Hematopoietic multipotent progenitor cell (in vitro differentiated cells): ENCODE measurements at places on chromosomes 2 and 18.

DNA sequence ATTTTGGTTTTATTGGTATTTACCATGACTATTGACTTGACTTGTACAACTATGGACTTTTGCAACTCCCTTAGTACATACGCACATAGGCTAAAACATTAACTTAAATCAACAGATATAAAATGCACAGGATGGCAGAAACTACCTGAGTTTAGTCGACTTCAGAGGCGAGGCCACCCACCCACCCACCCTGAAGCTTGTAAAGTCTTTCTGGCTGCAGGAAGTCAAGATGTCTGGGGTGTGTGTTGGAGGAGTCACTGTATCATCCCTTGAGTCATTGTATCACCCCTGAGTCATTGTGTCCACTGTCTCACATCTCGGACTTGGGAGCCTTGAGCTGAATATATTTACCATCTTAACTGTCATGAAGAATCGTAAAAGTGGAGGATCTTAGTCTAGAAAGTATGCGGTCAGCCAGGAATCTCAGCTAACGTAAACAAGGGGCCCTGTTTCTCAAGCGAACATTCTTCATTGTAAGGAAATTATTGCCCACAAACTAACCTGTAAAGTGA is 140.0 kb upstream of the ST6GAL2 start:
- no peak for DNase-seq

DNA sequence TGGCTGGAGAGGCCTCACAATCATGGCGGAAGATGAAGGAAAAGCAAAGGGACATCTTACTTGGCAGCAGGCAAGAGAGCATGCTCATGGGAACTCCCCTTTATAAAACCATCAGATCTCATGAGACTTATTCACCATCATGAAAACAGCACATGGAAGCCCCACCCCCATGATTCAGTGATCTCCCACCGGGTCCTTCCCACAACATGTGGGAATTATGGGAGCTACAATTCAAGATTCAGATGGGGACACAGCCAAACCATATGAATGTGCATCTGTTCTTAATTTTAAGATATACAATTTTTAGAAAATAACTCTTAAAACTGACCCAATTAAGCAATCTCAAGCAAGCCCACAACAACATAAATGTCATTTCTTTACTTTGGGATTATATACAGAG is 12.6 kb downstream of the C18orf63 start:
- DNase-seq, result no peak

- no peak for DNase-seq
These were observed 39.6 kb downstream of the GREB1L start for GRCh38 chr18:21281603-21282002.

DNA sequence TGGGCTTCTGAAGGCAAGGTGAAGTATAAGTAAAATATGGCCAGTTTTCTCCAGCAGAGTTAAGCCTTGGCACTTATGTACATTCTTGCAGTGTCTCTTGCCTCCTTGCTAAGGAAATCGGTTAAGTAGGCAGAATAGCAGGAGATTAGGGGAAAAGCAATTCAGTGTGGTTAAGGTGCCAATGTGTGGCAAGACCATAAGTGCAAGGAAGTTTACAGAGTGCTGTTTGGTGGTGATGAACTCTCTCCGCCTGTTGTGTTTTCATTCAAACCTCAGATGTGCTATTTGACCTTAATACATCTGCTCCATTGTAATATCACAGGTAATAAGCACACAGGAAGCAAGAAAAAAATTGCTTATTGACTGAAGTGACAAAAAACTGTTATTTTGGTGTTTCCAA is 156.1 kb downstream of the MGAT5 start:
- DNase-seq, result no peak

GRCh38 chr2:64622443-64623241 is 31.1 kb downstream of the SERTAD2 start:
- DNase-seq, result no peak

GRCh38 chr18:75108579-75109318 is 100.2 kb downstream of the PTGR3 start:
- DNase-seq, result no peak

- DNase-seq, result no peak
These were observed 177.4 kb downstream of the PARD3B start for GRCh38 chr2:204722691-204723090.

DNA sequence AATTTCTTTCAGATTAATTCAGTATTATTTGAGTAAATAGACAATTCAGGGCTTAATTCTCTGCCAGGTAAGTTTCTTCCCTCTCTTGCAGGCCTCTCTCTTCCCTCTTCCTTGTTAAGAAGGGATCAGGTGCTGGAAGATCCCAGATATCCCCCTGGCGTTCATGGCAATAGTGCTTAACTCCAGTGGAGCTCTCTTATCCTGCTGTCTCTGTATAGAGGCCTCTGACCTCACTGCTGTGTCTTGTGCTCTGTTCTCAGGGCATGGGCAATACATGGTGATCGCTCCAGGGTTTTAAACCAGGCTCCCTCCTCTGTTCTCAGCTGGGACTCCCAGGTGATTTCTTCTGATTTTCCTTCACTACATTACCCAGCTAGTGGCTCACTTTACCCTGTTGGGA is 226.8 kb downstream of the MC4R start:
- no peak for DNase-seq

DNA sequence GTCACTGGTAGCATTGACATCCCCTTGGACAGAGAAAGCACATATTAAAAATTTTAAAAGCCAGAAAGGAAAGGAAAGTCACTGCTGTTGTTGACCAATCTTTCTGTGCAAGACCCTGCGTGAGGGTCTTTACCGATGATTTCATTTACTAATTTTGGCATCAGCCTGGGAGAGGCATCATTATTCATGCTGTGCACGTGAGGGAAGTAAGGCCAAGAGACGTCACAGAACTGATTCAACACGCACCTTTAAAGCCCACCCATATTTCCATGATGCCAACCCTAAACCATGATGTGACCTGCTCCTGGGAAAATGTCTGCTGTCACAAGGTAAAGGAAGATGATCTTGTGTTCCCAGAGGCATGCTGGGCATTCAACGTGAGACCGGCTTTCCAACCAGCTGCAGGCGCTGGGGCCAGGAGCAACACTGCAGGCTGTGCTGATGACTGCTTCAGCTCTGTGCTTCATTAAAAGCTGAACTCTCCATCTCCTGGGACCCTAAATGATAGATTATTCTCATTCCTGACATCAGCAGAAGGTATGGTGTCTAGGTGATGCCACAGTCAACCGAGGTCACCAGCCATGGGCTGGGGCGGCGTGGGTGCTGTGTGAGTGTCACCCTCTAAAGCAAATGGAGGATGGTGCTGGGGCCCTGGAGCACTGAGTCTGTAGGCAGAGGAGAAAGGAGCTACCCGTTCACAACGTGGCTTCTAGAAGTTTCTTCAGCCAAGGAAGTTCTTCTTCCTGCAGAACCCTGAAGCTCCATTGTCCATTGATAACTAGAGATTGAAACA is 53.9 kb downstream of the TMEM18 start:
- no peak for DNase-seq

GRCh38 chr18:30970196-30970816 is 72.2 kb downstream of the DSC3 start:
- DNase-seq, result no peak

GRCh38 chr2:101750688-101751087 is 53.2 kb downstream of the MAP4K4 start:
- DNase-seq, result no peak

DNA sequence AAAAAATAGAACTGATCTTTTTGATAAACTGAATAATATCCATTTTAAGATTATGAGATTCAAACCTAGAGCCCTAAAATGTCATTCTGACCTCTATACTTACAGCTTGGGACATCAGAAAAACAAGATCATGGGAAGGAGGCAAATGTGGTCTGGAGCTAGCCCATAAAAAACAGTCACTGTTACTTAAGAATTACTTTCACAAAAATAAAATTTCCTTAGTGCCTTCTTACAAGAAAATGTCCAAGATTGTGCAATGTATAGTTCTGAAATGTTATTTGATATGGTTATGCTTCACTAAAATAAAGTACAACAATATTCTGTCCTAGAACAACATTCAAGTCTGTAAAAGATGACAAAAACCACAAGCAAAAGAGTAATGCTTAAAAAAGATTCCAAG is 247.6 kb downstream of the DYM start:
- no peak for DNase-seq

GRCh38 chr18:77597726-77598125 is 348.1 kb downstream of the GALR1 start:
- no peak for DNase-seq

GRCh38 chr2:1988594-1988993 is 244.3 kb upstream of the PXDN start:
- no peak for DNase-seq

- no peak for DNase-seq
These were observed 43.0 kb upstream of the ATP6V1B1 start for GRCh38 chr2:70892750-70893149.

DNA sequence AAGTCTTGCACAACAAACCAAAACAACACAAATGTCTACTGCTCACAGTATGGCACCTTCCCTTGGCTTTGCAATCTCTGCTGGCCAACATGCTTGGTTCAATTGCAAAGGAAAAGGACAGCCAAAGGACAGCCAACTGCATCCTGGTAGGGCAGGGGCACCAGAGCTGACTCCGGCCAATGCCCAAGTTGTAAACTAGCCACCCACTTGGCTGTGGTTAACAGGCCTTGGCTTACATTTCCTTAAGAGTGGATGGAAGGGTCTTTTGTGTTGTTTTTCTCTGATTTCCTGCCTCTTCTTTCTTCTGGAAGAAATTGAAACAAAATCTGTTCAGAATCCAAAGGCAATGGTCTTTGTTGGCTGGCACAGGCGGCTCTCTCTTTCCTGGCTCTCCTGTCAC is 119.1 kb upstream of the TRIB2 start:
- no peak for DNase-seq

GRCh38 chr2:150211164-150211631 is 276.3 kb downstream of the RND3 start:
- DNase-seq, result no peak

DNA sequence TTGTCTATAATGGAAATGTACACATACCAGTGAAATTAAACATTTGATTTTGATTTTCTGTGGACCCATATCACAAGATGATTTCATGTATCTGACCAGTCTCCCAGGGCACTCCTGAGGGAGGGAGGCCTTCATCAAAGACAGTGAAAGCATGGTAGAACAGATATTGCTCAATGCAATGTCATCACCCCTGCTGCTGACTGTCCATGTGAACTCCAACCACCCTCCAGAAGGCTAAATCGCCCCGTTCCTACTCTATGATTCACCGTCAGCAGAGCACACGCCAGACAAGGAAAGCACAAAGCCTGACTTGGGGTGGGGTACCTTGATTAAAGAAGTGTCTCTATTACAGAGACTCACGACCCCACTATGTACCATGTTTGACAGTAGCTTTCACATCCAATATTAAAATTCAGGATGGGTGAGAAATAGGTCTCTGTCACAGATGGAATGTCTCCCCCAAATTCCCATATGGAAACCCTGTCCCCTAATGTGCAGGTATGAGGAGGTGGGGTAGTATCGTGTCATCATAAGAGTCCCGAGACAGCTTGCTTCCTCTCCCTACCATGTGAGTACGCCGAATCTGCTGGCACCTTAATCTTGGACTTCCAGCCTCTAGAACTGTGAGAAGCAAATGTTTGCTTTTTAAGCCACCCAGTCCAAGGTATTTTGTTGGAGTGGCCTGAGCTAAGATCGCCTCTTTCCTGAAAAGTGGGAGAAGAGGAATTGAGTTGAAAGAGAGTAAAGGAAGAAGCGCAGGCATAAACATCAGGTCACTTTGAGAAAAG is 42.4 kb downstream of the CYB5A start:
- DNase-seq, result no peak

DNA sequence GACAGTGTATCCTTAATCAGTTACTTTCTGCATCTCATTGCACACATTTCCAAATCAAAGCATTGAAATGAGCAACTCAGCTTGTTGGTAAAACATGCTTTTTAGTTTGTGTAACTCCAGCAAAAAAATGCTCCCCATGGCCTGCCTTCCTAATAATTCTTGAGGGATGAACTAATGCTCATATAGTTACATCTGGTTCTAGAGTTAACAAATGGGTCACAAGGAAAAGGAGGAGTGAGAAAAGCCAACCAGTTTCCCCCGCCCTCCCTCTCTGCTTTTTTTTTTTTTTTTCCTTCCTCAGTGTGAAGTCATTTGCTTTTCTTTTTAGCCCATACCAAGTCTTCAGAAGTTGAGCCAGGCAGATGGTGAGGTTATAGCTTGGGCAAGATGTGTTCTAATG is 231.7 kb downstream of the MTX2 start:
- no peak for DNase-seq

GRCh38 chr2:25065768-25066167 is 23.9 kb downstream of the EFR3B start:
- no peak for DNase-seq

GRCh38 chr18:65937180-65937579 is 186.4 kb downstream of the CDH7 start:
- no peak for DNase-seq

DNA sequence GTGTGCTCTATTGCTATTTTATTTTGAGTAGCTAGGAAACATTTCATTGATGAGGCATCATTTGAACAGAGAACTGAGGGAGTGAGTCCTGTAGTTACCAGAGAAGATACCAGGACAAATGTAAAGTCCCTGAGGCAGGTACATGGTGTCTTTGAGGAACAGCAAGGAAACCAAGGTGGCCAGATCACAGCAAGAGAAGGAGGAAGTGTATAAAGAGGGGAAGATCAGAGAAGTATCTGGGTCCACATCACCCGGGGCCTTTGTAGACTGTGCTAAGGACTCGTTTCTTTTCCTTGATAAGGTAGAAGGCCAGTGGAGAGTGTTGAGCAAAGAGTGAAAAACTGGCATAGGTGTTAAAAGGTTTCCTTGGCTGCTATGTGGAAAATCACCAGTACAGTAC is 34.8 kb upstream of the PLB1 start:
- no peak for DNase-seq

GRCh38 chr18:47595831-47596501 is 334.5 kb downstream of the SMAD2 start:
- no peak for DNase-seq

DNA sequence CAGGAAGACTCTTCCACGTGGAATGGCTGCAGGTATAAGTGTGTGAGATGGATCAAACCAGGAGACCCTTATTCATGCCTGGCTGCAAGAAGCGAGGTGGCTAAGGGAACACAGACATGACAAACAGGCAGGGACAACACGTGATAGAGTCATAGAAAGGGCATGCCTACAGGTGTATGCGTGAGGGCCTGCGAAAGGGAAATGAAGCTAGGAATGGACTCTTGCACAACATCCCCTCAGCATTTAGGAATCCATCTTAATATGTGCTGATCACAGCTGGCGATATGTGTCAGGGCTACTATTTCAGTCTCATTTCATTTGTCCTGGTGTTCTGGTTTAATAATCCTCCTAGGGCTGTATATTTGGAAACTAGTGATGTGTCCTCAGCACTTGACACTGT is 291.2 kb downstream of the MYT1L start:
- no peak for DNase-seq
